ENCODE measurements at places on chromosomes 7 and 10.

GRCh38 chr7:104061652-104062051, 72.2 kb upstream of the RELN start:
- ATAC-seq: no peak

DNA sequence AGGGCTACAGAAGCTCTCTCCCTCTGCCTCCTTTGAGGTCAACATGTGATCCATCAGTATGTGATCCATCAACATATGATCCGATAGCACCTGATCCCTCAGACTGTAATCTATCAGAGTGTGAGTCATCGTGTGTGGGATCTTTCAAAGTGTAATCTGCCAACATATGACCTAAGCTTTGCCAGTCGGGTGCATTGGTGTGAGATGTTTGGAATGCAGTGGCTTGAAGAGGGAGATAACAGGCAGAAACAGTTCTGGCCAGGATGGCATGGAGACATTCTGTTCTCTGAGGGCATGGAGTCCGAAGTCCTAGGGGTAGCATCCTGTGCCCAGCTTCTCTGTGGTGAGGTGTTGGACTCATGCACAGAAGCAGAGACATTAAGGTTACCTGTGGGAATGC, 217.7 kb upstream of the ETV1 start:
- ATAC-seq: peak; percentile 64

DNA sequence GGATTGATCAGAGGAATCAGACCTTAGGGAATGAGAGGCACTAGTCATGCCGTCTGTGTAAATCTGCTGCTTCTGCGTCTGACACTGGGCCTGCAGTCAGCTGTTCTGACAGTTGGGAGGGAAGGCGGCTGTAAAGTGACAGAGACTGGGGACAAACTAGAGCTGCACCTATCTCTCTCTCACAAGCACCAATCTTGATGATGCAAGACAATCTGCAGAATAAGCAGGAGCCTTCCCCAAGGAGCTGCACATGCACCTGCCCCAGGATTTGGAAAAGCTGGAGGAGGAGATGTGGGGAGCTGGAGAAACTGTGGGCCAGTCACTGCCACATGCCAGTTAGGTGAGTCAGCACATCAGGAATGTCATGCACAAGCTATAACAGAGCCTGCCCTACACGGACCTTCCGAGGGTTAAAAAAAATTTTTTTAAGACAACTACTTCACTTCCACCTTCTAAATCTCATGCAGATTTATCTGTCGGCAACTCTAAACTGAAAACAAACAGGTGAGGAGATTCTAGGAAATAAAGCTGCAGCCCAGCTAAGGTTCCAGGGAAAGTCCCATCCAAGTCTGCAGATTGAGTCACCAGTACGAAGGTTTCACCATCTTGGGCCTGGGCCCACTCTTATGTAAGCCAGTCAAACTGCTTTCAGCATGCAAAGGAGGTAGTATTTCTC, 39.2 kb downstream of the ENO4 start:
- ATAC-seq: peak; percentile 87

DNA sequence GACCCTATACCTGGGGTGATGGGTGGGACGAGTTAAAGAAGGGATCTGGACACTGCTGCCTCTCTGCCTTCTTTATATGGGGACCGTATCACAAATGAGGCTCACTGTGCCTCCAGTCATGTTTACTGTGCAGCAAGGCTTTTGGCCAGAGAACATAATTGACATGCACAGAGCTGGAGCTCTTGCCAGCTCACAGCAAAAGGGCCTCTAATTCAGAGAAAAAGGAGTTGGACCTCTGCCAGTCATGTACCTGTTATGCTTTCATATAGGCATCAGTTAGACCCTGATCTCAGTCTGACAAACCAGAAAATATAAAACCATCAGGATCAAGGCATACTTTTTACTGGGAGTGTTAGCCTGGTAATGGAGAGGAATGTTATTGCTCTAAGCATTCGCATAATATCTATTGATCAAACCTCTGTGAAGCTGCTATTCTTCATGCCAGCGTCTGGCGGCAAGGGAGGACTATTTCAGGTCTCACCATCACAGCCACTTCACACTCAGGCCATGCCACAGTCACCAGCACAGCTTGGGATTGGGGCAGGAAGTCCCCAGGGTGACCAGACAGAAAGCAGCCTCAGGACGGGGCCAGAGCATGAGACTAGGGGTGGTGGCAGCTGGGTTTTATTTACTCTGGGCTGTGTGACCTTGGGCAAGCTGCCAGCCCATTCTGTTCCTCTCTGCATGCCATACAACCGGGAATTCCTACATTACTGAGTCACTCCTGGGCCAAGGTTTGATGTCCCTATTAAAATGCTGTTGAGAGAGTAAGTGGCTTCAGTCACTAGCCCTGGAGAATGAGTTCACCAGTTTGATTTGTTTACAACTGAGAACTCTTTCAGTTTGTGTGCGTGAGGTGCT, 90.1 kb downstream of the NPSR1 start:
- ATAC-seq: peak; percentile 91

GRCh38 chr10:120555842-120556532, 99.0 kb downstream of the PLPP4 start:
- no peak for ATAC-seq

GRCh38 chr7:39712751-39713150, 89.4 kb downstream of the RALA start:
- no peak for ATAC-seq

- no peak for ATAC-seq
These were observed 101.3 kb upstream of the SKAP2 start for GRCh38 chr7:26965724-26966123.

DNA sequence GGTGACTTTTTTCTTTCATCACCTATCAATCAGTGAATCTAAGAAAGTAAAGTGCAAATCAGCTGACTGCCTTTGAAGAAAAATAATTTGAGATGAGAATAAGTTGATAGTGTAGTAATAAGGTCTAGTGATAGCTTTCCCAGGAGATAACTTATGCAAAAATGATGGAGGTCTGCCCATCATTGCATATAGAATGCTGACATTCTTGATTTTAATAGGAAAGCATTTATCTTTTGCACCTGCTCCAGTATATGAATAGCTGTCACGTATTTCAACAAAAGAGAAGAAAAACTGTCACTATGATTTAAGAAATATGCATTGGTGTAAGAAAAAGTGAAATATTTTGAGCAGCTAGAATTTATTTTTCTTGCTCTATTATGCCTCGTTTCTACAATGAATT, 46.8 kb downstream of the PTTG1IP2 start:
- no peak for ATAC-seq
